Lower leg skin (tissue), 4 donors: ENCODE measurements at places on chromosomes 6 and 20.

DNA sequence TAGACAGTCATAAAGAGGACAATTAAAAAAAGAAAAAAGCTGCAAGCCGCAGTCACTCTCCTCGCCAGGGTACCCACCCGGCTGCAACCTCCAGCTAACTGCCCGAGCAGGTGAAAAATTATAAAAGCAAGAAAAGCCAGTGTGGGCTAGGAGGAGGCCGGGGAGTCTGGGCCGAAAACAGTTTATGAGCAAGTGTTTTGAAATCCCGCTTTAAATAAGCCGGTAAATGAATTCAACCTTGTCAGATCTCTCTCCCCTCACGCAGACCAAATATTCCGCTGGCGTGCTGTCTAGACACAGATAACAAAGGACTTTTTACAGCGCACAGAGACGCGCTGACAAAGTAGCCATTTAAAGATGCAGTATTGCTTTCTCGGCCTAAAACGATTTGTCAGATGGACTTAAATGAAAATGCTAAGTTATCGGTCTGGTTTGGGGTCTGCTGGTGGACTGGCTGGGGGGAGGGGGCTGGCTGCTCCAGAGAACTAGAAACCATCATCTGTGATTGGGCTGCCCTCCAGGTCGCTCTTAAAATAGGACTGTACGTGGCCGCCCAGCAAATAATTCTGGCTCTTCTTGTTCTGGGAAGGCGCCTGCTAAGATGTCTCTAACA, 24.6 kb downstream of the PMEPA1 start:
- DNase-seq: no peak

- no peak for DNase-seq
Observed at GRCh38 chr6:53437557-53438202, 88.9 kb upstream of the ELOVL5 start.

- DNase-seq: no peak
Observed at GRCh38 chr20:58374027-58374850, 14.8 kb upstream of the VAPB start.

- no peak for DNase-seq
Observed at GRCh38 chr20:16189371-16189770, 383.9 kb downstream of the KIF16B start.

DNA sequence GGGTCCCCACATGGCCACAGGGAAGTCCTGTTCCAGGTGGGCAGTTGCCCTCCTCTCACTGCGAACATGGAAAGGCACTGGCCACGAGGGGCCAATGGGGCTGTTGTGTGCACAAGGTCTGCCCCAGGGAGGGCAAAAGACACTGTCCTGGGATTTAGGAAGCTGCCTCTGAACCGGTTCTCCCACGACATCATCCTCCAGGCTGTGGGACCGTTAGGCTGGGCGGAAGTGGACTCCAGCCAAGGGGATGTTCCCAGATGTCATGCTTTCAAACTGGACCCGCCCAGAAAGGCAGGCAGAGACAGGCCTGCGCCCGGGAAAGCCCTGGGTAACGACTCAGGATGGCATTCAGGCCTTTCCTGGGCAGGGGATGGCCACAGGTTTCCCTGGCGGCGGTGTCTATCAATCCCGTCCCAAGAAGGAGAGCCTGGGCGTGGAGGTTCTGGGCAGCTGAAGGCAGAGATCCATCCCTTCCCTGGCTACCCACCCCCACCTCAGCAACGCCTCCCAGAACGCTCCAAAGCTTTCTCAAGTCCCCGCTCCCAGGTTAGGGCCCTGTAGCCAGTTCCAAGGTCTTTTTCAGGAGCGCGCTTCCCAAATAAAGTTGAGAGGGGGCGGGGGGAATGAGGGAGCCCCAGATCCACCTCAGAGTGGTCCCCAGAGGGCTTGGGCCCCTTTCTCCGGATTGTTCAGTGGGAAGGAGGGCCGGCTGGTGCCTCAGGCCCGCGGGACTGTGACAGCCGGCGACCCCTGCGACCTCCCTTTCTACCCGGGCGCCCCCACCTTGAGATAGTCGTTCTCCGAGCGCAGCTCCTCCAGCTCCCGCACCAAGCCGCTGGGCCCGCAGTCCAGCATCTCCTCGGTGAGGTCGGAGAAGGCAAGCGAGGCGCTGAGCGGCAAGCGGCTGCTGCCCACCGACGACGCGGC, 13.8 kb upstream of the TLDC2 start:
- peak; percentile 98 for DNase-seq

DNA sequence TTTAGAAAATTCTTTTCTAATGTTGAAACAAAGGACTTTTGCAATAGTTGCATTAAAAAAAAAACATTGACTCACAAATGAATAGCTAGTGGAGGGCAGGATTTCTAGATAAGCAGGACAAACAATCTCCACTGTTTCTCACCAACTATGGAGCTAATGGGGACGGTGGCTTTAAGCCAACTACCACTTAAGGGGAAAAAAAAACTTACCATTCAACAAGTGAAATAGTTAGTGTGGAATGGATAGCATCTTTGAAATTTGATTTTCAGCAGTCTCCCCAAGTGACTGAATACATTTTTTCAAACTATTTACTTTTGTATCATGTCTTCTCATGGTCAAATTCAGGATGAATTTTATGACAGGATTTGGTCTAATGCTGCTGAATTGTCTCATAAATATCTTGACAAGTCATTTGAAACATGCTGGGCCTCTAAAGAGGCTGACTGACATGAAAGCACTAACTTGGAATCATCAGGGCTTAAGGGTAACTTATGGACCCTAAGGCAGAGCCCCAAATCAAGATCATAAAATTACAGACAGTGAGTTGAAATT, 100.5 kb downstream of the EYA4 start:
- no peak for DNase-seq

- DNase-seq: peak; percentile 36
Observed at GRCh38 chr20:25148181-25148981, 47.1 kb upstream of the ENTPD6 start.

DNA sequence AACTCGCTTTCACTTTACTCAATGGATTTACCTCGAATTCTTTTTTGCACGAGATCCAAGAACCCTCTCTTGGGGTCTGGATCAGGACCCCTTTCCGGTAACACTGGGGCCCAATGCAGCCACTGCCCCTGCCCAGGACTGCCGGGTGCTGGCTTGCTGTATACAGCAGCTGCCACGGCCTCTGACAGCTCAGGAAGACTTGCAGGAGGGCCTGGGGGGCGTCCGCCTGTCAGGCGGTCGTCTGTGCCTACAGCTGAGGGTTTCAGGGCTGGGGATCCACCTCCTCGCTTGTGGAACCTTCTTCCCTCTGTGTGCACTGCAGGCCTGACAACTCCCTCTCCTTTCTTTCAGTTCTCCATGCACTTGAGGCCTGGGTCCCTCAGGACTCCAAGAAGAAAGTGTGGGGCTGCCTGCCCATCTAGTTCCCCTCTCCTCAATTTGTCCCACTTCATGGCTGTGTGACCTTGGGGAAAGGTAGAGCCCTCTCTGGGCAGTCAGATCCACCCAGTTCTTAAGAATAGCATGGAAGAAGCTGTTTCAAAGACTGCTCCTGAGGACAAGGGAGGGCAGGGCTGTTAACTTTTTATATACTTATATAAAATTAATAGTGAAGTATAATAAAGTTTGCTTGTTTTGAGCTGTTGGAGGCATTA, 75.0 kb upstream of the LGSN start:
- no peak for DNase-seq
